ENCODE measurements at places on chromosomes 4 and X.

GRCh38 chr4:40629401-40630334 is at the start of gene RBM47:
Gene RBM47, minus strand, starts transcription at chr4:40629864. Its CDS starts 190,971 bp downstream, at chr4:40438893.
- peak; percentile 91 for DNase-seq

DNA sequence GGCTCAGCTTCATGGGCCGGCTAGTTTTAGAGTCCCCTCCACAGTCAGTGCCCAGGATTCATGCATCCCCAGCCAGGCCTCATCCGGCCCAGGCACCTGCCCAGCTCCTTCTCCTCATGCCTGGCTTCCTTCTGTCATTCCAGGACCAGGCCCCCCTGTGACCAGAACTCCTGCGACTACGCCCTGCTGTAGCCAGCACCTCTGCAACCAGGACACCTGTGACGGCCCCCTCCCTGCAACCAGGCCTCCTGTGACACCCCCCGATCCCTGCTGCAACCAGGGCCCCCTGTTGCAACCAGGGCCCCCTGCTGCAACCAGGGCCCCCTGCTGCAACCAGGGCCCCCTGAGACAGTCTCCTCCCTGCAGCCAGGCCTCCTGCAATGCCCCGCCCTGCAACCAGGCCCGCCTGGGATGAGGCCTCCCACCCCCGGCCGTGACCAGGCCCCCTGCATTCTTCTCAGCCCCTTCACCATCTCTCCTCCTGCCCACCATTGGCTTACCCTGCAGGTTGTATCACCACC is 46.8 kb downstream of the HTRA3 start:
- no peak for DNase-seq

DNA sequence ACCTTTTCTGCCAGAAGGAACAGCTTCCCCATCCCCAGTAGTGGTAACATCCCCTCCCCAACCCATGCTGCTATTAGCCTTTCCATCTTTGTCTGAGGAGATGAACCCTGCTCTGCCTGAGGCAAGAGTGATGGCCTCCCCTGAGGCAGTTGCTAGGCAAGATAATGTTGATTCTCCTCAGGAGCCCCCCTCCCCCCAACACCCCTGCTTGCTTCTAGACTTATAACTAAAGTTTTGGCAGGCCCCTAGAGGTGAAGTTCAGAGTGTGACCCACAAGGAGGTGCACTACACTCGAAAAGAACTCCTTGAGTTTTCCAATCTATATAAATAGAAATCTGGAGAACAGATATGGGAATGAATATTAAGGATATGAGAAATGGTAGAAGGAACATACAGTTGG is 962.5 kb downstream of the ADGRL3 start:
- DNase-seq = no peak

GRCh38 chr4:140686796-140687195 is 69.4 kb downstream of the TBC1D9 start:
- DNase-seq = no peak

- DNase-seq = no peak
Measured at GRCh38 chr4:187962926-187963325, 32.6 kb upstream of the ZFP42 start.

- peak; percentile 64 for DNase-seq
Measured at GRCh38 chrX:44903107-44903506, 30.1 kb downstream of the KDM6A start.

- no peak for DNase-seq
Measured at GRCh38 chrX:116436358-116436816, at the start of gene SLC6A14. Gene SLC6A14, plus strand, starts transcription at chrX:116436606. Its CDS starts 104 bp downstream, at chrX:116436710.

DNA sequence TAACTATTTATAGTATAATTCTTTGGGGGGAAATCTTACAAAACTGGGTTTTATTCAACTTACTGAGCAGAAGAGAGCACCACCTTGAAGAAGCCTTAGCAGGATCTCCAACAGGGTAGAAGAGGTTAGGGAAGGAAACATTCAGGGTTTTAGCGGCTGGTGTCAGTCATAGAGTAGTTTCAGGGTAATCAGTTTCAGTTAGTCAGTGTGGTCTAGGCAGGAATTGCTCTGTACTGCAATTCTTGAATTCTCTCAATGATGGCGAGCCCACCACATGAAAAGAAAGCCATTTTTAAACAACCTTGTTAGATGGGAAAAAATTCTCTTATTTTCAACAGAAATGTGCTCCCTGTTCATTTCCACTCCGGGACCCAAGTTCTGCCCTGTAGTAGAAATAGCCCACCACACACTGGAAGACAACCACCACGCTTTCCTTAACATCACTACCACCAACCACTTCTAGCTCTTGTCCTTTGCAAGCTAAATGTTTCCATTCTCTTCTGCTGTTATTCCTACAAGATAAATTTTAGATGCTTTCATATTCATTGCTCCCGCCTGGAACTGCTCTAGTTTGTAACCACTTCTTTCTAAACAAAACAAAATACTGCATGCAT is 25.9 kb downstream of the COL25A1 start:
- no peak for DNase-seq

GRCh38 chr4:107094332-107094731 is 58.2 kb upstream of the DKK2 start:
- DNase-seq = no peak

DNA sequence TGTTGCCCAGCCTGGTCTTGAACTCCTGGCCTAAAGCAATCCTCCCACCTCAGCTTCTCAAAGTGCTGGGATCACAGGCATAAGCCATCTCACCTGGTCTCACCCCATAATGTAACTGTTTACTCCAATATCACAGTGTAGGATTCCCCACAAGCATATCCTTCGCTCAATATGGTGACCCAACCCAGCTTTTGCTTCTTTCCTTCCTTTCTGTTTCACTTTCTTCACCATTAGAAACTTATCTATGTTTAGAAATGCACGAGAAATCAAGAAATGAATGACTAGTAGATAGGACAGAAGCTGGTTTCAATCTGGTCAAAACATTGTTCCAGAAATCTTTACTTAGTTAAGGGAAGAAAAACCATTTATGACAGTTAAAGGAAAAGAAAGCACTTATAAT is 18.9 kb downstream of the TSPAN5 start:
- DNase-seq = no peak

GRCh38 chr4:4270529-4270928 is 19.4 kb downstream of the LYAR start:
- peak; percentile 11 for DNase-seq

GRCh38 chrX:118271775-118272174 is 74.1 kb upstream of the WDR44 start:
- DNase-seq = no peak

DNA sequence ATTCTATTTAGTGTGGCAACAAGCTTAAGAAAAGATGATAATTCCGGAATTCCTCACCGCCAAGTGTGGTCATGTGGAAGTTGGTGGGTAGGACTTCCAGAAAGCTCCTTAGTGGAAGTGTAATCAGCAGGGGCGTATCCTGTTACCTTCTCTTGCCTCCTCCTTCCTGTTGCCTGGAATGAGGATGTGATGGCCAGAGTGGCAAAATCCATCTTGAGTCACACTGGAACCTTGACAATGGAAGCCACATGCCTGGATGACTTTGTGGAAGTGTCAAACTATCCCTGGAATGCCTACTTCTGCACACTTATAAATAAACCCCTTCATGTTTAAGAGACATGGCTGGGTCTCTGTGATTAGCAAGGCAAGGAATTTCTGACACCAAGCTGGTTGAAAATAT is 191.0 kb downstream of the PRDM5 start:
- no peak for DNase-seq

- DNase-seq = no peak
Measured at GRCh38 chrX:10602646-10603045, 17.7 kb downstream of the MID1 start.

DNA sequence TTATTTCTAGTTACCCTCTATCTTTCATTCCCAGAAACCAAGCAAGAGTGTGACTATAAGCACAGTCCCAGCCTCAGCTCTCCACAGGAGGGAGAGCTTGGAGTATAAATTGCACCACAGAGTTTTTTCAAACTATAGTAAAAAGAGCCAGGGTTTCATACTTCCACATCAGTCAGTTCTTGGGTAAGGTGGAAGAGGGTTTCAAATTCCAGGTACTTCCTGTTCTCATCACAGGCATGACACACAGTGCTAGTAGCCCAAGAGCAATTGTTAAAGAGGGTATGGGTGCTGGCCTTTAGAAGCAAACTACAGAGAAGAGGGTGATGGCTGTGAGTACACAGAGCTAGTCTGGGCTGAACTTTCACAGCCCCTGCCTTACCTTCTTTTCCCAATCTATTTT is 5.7 kb upstream of the IL1RAPL1 start:
- DNase-seq = no peak

DNA sequence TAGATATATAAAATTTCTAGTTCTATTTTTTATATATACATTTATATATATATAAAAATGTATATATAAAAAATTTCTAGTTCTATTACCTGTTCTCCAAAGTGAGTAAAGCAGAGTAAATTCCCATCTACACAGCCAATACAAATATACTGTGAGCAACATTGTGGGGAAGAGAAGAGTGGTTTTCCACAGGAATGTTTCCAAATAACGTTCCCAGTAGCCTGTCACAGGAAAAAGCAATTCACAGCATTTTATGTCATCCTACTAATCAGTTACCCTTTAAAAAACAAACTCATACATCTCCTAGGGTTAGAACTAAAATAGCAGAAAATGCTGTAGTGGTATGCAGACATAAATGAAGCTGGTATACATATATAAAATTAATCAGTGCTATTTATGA is 44.5 kb downstream of the AASDH start:
- no peak for DNase-seq

- no peak for DNase-seq
Measured at GRCh38 chr4:55170462-55170861, 45.1 kb upstream of the KDR start.

DNA sequence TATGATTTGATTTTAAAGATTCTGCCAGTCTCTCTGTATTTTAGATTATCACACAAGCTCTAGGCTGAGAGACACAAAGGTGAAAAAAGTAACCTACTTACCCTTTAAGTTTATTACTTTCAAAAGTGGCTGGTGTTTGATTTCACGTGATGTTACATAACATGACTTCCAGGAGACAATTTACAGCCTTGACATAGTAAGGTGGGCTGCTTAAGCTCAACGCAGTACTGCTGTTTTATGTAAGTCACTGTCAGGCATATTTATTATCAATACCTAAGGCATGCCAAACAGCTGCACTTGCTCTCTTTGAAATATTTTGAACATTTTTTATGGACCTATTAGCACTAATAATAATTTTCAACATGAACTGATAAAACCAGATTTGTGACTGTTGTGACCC is 451.5 kb upstream of the FAM241A start:
- DNase-seq = no peak

GRCh38 chrX:101287402-101287801 is 3.7 kb downstream of the TAF7L start:
- peak; percentile 28 for DNase-seq

GRCh38 chr4:162059656-162060055 is 104.1 kb downstream of the FSTL5 start:
- no peak for DNase-seq

- DNase-seq = no peak
Measured at GRCh38 chr4:174177536-174177935, 105.9 kb downstream of the FBXO8 start.

GRCh38 chr4:4899202-4899925 is 39.9 kb downstream of the MSX1 start:
- no peak for DNase-seq

DNA sequence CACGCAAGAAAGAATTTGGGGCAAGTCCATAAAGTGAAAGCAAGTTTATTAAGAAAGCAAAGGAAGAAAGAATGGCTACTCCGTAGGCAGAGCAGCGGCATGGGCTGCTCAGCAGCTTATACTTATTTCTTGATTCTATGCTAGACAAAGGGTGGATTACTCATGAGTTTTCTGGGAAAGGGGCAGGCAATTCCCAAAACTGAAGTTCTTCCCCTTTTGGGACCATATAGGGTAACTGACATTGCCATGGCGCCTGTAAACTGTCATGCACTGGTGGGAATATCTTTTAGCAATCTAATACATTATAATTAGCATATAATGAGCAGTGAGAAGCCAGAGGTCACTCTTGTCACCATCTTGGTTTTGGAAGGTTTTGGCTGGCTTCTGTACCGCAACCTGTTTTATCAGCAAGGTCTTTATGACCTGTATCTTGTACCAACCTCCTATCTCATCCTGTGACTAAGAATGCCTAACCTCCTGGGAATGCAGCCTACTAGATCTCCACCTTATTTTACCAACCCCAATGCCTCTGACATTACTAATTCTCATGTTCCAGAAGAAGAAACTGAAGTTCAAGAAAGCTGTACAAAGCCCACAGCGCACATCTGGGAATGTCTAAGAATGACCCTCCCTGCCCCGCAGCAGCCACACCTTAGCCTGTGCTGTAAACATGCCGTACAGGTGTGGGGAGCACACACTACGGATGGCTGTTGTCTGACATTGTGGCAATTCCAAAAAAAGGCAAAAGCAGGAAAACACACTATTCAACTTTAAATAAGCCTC is 18.6 kb downstream of the RXFP1 start:
- peak; percentile 66 for DNase-seq

DNA sequence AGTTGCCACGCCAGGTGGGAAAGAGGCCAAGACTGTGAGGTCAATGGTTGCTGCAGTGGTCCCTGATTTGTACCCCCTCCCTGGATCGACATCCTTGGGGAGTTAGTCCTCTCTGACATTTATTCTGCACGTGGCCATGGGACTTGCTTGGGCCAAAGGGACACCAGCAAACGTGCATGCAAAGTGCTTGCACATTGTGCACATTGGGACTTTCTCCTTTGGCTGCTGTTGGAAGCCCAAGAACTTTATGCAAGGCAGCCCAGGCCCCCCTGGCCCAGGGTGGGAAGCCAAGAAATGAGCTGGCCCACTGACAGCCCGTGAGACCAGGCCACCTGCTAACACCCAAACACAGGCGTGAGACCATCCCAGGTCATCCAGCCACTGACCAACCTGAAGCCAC is 38.1 kb downstream of the SLC2A9 start:
- no peak for DNase-seq

DNA sequence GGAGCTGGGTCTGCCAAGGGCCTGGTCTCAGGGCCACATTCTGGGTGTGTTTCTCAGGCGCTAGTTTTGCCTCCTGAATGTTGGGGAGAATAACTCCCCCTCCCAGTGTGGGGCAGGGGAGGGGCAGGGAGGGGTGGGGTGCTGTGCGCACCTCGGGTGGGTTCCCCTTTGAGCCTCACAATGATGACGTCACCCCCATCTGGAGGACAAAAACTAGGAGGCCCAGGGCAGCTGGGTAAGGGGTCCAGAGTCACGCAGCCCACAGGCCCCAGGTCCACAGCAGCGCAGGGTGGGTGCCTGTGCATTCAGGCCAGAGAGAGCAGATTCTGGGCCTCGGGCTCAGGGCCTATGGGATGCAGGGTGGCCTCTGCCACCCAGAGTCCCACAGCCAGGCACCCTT is 23.7 kb upstream of the HMX1 start:
- DNase-seq = no peak

Measured in suppressor macrophage treated with lipopolysaccharide for 1 hour (primary cell).